ENCODE measurements at places on chromosomes 5 and 9.

DNA sequence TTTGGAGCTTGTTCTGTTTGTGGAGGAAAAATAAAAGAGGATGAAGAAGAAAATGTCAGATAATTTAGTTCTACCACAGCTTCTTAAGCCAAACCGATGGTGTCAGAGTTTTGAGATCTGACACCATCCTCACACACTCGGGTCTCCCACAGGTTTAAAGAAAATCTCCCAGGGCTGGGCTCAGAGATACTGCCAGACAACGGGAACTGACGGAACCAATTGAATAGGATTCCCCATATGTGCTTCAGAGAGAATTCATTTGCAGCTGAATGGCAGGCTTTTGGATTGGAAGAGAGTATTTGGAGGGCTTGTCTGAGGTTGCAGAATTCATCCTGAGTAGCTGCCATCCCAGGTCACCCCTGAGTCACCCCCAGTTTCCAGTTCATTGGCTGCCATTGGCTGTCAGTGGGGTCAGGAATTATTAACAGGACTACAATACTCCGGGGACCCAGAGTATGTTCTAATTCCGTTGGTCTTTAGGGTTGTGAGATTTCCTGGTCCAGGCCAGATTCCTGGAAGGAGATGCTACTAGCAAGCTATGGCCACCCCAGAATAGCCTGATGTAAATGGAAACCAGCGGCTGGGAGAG, 131.3 kb downstream of the PDZD2 start:
- no peak for DNase-seq

DNA sequence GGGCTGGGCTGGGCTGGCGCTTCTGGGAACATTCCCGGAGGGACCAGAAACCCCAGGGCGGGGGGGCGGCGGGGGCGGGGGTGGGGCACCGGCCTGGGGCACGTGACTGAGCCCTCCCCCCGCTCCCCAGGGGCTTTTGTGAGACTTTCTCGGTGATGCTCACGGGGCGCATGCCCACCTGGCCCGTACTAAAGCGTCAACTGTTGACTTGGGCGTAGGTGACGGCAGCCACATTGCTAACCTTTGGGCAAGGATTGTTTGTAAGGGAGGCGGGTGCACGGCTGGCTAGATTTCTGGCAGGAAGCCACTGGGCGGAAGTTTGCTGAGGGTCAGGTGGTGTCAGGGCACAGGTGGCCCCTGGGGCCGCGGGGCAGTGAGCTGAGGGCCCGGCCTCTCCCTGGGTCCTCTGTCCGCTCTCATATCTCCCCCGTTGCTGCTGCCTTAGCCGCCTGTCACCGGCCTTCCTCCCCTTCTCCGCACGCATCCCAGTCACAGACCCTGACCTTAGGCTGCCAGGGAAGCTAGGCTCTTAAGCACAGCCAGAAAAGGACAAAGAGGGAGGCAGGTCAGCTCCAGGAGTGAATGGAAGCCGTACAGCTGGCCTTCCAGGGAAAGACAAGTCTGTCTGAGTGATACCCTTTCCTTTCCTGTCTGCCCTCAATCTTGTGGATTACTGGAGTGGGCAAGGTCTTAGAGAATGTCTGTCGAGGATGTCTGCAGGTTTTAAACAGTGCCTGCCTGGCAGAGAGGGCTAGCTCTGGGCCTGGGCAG, 812 bp downstream of the CACFD1 start:
- DNase-seq: no peak

GRCh38 chr5:115640274-115640673, 14.4 kb upstream of the TMED7 start:
- DNase-seq: no peak

DNA sequence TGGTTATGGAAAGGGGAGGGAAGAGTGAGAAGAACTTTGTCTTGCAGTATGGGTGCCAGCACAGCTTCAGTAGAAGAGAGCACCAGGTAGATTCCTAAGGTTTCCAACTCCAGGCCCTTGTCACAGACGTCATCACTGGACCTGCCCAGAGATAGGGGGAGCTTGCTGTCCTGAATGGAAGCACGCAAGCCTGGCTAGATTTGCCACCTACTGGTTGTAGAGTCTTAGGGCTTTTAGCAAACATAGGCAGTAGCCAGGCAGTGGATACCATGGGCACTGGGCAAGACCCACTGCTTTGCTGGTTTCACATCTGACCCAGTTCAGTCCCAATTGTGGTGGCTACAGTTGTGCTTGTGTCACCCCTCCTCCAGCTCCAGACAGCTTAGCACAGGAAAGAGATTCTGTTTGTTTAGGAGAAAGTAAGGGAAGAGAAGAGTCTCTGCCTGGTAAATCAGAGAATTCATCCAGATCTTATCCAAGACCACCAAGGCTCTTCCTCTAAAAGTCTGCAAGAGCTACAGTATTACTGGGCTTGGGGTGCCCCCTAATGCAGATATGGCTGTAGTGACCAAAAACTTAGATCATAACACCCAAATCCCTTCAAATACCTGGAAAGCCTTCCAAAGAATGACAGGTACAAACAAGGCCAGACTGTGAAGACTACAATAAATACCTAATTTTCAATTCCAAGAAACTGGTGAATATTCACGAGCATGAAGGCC, 158.9 kb downstream of the HINT1 start:
- DNase-seq: no peak

DNA sequence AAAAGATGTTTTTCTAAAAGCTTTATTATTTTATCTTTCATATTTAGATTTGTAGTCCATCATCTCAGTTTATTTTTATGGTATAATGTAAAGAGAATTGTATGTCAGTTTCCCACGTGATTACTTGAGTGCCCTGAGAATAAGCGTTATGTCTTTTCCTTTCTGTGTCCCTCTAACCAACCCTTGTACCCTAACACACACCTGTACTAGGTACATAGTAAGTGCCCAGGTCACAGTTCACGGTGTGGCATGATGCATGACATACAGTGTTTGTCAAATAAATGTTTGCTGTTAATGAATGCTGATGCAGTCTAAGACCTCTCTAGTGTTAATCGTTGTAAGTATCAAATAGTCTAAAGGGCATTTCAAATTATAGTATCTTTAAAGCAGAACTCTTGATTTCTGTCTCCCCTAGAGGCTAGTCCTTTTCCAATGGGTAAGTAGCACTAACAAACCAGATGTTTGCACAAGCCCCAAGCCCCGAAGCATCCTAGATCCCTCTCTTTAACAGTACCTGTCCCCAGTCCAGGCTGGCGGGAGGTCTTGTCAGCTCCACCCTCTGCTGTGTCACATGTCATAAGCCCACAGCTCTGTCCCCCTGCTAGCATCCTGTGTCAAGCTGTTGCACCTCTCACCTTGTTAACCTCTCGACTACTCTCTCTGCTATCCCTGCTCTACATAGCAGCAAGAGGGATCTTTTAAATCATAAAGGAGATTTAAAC, 23.7 kb downstream of the NUP214 start:
- DNase-seq: no peak

DNA sequence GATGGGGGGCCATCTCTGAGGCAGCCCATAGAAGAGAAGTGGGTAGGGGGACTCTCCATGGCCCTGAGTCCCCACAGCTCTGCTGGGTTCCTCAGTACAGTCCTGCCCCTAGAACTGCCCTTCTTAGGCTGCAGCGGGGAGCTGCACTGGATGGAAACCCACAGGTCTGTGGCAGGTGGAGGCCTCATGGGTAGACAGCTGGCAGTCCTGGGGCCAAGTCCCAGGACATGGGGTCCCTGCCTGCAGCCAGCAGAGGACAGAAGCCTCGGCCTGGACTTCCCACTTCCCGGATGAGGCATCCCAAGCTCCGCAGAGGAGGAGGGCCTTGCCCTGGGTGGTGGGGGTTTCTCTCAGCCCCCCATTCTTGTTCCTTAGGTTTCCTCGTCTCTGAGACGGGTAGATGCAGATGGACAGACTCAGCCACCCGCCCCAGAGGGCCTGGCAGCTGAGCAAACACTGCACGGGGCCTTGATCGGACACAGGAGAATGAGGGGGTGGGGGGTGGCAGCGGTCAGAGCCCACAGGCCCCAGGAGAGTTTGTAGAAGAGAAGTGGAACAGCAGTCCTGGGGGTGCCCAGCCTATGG, 153.8 kb downstream of the C9orf50 start:
- DNase-seq: no peak

- DNase-seq: no peak
These were observed 596.1 kb downstream of the IRX1 start for GRCh38 chr5:4191703-4192102.

- no peak for DNase-seq
These were observed at the start of gene IRX4 for GRCh38 chr5:1882337-1883119. IRX4 (minus strand) TSS chr5:1882925; CDS start chr5:1882647, 278 bp downstream.

- DNase-seq: no peak
These were observed 554 bp downstream of the SDHA start for GRCh38 chr5:218457-219291.

- DNase-seq: no peak
These were observed 122.3 kb upstream of the RAI14 start for GRCh38 chr5:34533582-34534522.

DNA sequence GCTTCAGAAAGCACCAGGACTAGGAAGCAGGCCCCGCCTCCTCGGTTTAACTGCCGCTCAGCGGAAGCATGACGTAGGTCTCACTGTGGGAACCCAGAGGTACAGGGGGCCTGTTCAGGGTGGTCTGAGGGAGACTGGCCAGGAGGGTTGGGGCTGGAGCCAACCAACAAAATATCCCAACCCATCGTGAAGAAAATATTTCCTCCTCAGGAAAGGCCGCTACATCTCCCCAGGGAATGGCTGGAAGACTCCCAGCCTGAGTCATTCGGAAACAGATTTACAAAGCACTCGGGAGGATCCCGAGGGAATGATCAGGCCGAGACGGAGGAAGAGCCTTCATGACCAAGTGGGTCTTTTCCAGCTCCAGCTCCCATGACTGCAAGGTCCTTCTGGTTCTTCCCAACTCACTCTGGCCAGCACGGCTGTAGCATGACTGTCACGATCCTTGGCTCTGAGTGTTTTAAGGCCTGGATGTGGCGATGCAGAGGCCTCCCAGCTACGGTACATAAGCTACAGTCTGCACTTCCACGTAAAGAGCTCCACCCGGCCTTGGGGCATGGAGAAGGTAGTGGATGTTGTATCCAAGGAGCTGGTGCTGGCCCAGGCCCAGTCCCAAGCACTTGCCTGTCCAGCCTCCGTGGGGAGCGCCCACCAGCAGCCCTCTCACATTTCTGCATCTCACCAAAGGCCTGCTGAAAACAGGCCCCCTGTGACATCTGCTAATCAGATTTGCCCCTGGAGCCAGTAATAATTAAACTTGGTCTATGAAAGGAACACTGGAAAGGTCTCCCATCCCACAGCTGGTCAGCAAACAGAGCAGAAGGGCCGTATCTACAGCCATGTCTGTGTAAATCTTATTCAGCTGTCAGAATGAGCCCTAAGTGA, 100.6 kb downstream of the LHFPL2 start:
- peak; percentile 91 for DNase-seq

DNA sequence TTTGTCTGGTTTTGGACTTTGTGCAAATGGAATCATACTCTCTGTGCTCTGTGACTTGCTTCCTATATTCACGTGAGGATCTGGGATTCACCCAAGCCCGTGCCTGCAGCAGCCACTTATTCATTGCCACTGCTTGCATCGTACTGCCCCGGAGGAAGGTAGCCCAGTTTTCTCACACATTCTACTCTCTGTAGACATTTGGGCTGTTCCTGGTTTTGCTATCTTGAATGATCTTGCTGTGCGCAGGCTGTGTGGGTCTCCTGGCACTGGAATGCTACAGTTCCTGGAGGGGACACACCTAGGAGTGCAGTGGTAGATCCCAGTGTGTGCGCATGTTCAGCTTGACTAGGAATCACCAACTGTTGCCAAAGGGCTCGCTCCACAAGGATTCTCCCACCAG, 99.2 kb upstream of the BOD1 start:
- no peak for DNase-seq

DNA sequence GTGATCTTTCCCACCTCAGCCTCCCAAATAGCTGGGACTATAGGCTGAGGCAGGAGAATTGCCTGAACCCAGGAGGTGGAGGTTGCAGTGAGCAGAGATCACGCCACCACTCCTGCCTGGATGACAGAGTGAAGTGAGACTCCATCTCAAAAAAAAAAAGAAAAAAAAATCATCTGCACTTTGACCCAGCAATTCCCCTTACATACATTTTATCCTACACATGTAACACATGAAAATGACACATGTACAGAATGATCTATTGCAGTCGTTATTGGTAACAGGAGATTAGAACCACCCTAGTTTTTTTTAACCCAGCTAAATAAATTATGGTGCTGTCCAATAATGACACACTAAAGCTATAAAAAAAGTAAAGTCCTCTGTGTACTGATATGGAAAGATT, 14.2 kb downstream of the RUFY1 start:
- no peak for DNase-seq

- no peak for DNase-seq
These were observed 38.0 kb downstream of the PALM2AKAP2 start for GRCh38 chr9:109817846-109818472.

DNA sequence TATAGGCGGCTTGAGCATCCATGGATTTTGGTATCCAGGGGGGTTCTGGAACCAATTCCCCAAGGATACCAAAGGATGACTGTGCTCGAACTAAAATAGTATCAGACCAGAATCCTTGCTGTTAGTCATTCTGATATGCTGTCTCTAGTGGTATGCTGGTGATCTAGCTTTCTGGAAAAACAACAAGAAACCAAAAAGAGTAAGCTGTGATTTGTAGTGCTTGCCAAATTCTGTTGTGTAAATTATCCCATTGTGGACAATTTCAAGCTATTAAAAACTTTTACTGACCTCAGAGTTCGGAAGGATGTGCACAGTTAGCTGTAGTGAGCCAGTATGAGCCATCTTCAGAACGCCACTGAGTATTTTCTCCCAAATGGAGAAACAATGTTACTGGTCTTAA, 99.0 kb upstream of the FBN2 start:
- no peak for DNase-seq

- DNase-seq: no peak
These were observed 51.5 kb upstream of the SPATA31E1 start for GRCh38 chr9:87831159-87831558.

DNA sequence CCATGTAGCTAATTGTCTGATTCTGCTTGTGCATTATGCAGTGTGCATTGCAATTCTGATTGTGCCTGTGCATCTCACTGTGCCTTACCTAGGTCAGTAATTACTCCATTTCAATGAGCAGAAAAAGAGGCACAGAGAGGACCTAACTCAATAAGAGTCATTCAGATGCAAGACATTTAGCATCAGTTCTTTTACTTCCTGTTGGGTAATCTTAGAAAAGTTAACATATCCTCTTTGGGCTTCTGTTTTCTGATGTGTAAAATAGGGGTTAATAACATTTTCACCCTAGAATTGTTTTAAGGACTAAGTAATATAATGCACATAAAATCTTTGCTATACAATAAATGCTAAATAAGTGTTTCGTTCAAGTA, 7.0 kb upstream of the DCTN4 start:
- no peak for DNase-seq
